ENCODE measurements at places on chromosomes 5 and 9.

DNA sequence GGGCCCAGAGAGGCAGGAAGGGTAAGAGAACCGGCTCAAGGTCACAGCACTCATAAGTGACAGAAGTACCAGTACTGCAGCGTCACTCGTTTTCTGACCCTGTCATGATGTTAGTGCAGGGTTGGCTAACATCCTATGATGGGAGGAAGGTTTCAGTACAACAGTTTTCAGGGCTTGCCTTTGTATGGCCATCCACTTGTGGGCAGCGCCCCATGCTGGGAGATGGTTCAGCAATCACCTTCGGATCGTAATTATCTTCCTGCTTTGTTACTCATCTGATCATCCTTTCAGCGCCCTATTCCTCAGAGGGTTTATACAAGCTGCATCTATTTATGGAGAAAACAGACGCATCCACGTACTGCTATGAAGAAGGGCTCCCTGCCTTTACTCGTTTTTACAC lies 2.4 kb downstream of the MAP1B start:
- no peak for DNase-seq

GRCh38 chr9:95517559-95518425 lies 1.0 kb upstream of the PTCH1 start:
- no peak for DNase-seq

DNA sequence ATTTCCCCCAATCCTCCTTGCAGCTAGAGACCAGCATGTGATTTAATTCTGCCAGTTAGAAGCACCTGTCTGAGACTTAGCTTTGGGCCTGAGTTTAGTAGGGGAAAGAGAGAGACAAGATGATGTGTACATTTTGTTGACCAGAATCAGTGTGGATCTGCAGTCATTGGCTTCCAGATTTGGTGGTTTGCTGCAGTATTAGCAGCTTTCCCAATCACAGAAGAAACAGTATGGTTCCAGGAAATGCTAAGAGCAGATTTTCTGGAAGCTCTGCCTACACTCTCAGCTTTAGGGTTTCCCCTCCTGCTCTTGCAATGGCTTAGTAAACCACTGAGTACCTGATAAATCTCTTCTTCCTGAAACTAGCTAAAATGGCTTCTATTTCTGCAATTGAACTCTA lies 48.8 kb upstream of the FREM1 start:
- no peak for DNase-seq

GRCh38 chr9:107866711-107867311 lies 377.2 kb upstream of the KLF4 start:
- no peak for DNase-seq

- peak; percentile 56 for DNase-seq
Measured at GRCh38 chr5:178396796-178397720, 164.5 kb upstream of the PHYKPL start.

- no peak for DNase-seq
Measured at GRCh38 chr9:133943036-133943780, 48.9 kb downstream of the VAV2 start.

GRCh38 chr5:16735101-16736060 lies 118.6 kb upstream of the RETREG1 start:
- no peak for DNase-seq

DNA sequence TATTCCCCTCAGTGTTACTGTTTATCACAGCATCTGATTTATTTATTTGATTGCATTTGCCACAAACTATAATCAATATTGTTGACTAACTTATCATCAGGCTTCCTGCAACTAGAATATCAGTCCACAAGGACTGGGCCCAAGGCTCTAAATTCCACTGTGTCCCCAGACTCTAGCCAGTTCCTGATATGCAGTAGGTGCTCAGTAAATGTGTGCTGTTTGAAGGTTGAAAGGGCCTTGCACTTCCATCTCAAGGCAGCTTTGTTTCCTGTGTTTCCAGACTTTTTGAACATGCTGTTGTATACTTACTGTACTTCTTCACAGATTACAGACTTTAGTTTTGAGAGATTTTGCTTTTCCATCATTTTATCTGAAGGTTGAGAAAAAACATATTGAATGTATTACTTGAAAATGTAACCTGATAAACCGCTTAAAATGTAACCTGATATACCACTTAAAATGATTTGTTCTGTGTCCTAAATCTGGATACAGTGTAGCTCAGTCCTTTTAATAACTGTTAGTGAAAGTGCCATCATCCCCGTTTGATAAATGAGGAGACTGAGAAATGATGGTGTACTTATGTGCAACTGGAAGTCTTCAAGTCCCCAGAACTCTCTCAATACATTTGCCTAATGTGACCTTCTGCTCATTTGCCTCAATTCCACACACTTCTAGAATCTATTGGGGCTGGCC lies 18.7 kb downstream of the KIAA1191 start:
- no peak for DNase-seq

- DNase-seq = no peak
Measured at GRCh38 chr5:34982823-34983222, 53.5 kb downstream of the DNAJC21 start.

DNA sequence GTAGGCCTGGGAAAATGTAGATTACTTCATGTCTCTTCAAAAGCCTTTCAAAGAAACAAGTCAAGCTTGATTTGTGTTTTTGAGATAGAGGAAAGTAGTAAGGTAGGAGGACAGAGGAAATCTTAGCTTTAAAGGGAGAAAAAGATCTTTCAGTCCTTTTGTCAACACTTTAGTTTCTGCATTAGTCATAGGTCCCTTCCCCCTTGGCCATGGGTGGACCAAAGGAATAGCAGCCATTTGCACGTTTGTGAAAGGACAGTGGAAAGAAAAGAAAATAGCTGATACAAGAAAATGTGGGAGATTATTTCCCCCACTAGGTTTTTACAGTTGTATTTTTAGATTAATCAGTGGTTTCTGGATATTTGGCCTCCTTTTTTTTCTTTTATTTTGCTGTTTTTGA lies 121.9 kb upstream of the GRHPR start:
- DNase-seq = no peak

DNA sequence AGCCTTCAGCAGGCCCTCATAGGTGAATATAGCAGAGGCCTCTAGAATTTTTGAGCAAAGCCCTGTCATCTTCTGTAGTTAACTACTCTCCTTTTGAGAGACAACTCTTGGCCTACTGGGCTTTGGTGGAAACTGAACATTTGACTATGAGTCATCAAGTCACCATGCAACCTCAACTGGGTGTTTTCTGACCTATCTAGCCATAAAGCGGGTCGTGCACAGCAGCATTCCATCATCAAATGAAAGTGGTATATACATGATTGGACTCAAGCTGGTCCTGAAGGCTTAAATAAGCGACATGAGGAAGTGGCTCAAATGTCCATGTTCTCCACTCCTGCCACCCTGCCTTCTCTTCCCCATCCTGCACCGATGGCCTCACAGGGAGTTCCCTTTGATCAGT lies 1115.5 kb downstream of the TAF11L14 start:
- DNase-seq = no peak

- DNase-seq = no peak
Measured at GRCh38 chr9:87063246-87063645, 115.9 kb upstream of the GAS1 start.

GRCh38 chr9:2178034-2178734 lies 163.0 kb downstream of the SMARCA2 start:
- DNase-seq = no peak

DNA sequence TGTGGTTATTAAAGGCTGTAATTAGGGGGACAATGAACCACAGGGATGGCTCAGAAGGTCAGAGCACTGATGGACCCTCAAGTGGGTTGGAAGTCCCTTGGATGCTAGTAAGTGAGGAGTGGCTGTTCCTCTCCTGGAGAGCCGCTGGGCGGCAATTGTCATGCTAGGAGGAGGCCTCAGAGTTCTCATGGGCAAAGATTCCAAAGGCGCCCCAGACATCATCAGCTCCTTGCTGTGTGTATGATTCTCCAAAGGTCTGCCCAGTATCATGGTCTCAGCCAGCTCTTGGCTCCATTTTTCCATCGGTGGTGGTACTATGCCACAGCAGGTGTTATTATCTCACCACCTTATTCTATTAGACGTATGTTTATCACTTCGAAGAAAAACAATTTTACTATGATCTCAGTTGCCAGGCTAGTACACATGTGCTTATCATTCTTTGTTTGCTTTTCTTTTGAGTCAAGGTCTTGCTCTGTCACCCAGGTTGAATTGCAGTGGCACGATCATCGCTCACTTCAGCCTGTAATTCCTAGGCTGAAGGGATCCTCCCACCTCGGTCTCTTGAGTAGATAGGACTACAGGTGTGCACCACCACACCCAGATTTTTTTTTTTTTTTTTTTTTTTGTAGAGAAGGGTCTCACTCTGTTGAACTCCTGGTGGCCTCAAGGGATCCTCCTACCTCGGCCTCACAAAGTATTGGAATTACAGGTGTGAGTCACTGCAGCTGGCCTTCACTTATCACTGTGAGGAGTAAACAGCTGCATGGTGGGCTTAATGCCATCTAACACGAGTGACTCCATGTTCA lies 46.8 kb downstream of the EXOSC2 start:
- DNase-seq = no peak

- no peak for DNase-seq
Measured at GRCh38 chr5:5700549-5700948, 278.1 kb downstream of the ICE1 start.

- no peak for DNase-seq
Measured at GRCh38 chr5:82942083-82942881, 134.9 kb downstream of the TMEM167A start.

DNA sequence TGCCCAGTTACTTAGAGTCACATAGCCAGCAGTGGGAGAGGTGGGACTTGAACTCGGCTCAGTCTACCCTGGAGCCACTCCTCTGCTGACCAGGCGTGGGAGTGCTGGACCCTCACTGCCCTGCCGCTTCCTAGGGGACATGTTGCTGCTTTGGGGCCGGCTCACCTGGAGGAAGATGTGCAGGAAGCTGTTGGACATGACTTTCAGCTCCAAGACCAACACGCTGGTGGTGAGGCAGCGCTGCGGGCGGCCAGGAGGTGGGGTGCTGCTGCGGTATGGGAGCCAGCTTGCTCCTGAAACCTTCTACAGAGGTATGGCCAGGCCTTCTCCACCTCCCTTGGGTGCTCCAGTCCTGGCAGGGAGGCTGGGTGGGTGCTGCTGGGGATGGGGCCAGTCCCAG lies 3.4 kb upstream of the CACFD1 start:
- DNase-seq = no peak

GRCh38 chr5:81878333-81878732 lies 93.5 kb upstream of the ATG10 start:
- DNase-seq = no peak

DNA sequence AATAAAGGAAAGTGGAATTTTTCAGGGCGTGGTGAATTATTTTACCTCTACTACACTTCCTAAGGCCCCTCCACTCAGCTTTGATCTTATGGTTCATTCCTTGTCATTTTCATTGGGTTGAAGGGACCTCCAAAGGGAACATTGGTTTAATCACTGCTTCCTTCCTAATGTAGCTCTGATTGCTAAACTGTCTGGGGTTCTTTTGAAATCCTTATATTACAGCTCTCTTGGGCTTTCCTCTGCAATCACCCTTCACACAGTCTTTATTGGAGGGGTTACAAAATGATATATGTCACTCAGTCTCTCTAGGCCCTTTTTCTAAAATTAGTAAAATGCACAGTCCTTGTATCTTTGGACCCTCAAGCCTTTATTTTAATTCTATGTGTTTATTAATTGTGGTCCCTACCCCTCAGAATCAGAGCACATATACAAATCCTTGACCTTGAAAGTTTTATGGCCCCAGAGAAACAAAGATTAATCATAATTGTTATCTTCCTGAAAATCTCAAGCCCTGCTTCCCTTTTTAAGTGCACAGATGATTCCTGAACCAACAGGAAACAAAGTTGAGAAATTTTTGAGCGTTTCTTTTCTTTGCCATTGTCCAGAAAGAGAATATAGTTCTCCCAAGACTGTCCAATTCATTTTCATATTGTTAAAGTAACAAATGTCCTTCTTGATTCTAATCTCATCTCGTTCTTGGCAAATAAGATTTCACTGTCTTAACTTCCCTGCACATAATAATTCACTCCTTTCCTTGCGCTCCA lies 330.0 kb downstream of the ARRDC3 start:
- no peak for DNase-seq

GRCh38 chr5:126046846-126047571 lies 376.2 kb upstream of the GRAMD2B start:
- DNase-seq = no peak

GRCh38 chr9:37575921-37576721 lies at the start of gene FBXO10:
FBXO10 (minus strand) TSS chr9:37576380; CDS start chr9:37541768, 34,612 bp downstream.
- DNase-seq = peak; percentile 86

- no peak for DNase-seq
Measured at GRCh38 chr5:141795421-141795820, 82.8 kb downstream of the PCDH1 start.

- DNase-seq = no peak
Measured at GRCh38 chr5:114789773-114790402, 379.8 kb downstream of the TRIM36 start.

- DNase-seq = no peak
Measured at GRCh38 chr9:123555646-123556045, 199.6 kb downstream of the CRB2 start.

- DNase-seq = no peak
Measured at GRCh38 chr9:99201603-99202002, 20.1 kb downstream of the ALG2 start.

All from left hindlimb (tissue), 1 donor.